NCI-H187 (cell line): ENCODE measurements at places on chromosomes 13 and 19.

DNA sequence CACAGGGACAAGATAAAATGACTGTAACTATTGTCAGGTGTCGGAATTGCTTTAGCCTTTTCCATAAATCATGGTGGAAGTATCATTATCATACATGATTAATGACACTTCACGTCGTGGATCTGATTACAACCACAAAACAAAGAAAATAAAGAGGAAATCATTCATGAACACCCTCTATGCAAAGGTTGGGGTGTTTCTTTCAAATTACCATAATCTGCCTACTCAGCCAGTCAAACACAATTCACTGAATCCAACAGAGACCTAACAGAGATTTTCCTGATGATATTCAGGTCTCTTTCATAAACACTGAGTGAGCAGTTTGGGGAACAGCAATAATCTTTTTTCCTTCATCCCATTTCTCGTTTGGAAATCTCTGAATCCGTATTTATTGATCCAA, 625.6 kb downstream of the DCT start:
- no peak for DNase-seq

DNA sequence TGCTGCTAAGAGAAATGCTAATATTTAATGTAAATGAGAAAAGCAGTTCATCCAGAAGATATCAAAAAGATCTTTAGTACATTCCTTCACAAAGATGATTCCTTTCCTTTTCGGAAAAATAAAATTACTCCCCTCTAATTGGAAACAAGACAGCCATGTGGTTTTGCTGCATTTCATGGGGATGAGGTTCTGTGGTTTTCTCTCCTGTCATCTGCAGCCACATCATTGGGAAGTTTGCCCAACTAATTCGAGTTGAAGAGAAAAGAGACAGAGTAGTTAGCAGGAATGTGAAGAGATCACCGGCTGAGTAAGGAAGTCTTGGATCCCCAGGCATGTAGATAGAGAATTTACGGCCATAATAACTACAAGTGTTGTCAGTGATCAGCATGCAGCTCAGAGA, 122.1 kb downstream of the CYSLTR2 start:
- DNase-seq, result no peak

DNA sequence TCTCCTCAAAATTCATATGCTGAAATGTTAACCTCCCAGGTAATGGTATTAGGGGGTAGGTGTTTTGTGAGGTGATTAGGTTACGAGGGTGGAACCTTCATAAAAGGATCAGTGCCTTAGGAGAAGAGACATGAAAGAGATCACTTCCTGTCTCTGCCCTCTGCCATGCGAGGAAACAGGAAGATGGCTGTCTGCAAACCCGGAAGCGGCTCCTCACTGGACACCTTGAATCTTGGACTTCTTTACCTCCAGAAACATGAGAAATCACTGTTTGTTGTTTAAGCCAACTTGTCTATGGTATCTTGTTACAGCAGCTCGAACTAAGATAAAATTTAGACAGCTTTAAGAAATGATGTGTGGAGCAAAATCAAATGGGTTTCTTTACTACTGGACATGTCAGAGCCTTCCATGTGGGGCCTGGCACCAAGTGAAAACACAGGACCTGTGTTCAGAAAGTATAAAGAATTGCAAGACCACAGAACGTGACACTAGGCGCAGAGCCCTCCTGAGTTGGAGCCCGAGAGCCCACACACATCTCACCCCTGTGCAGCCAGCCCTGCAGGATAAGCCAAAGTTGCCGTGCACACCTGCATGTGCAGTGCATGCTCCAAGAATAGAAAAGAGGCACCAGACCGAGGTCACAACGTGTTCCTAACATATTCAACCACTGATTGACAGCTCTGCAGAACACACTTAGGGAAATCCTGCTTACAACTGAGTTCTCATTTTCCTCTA, 112.5 kb upstream of the UQCRFS1 start:
- DNase-seq, result no peak

DNA sequence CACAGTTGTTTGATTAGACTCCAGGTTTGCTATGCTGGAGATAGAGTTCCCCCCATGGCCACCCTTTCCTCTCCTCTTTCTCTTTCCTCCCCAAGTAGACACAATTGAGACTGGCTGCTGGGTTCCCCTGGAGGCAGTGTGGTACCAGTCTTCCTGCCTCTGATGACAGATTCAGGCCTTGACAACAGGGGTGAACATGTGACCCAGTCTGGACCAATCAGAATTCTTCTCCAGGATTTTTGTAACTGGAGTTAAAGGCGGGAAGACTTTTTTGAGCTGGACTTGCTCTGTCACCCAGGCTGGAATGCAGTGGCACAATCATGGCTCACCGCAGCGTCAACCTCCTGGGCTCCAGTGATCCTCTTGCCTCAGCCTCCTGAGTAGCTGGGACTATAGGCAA, 48.7 kb downstream of the CCNE1 start:
- no peak for DNase-seq

- DNase-seq, result no peak
Measured at GRCh38 chr13:66830940-66831716, 399.0 kb downstream of the PCDH9 start.

DNA sequence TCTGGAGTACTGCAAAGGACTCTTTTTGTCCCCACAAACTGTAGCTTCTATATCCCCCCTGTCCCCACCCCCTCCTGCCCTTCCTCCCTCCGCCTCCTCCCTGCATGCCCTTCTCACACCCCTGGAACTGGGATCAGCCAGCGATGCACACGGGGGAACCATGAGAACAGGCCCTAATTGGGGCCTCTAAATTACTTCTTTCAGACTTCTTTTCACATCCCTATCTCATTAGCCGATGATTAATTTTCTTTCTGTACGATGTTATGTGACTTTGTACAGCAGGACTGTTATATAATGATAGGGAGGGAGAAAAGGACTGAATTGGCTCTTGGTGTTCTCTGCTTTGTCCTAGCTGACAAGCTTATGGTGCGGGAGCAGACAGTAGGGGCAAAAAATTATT, 347.5 kb downstream of the DNAJC15 start:
- no peak for DNase-seq
